ENCODE measurements at places on chromosomes 13 and 19. TPM values are rescaled to one million over a fixed set of nuclear protein-coding genes. Genes with fewer than 3 reads are reported as not detected.

DNA sequence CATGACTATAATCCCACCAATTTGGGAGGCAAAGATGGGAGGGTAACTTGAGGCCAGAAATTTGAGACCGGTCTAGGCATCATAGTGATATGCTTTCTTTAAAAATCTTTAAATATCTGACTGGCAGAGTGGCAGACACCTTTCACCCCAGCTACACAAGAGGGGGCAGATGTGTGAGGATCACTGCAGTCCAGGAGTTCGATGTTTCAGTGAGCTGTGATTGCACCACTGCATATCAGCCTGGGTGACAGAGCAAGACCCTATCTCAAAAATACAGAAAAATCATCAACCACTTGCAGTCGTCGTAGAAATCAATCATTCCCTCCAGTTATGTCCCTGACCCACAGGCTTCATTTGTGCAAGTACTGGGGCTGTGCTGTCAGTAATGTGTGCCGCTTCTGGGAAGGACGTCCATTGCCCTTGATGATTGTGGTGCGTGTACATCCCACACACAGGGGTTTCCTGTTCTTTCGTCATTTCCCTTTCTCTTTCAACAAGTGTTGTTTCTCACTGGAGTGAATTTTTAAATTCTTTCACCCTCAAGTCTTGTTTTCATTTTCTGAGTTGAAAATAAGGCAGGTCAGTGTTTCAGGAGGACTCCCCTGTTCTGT is 1.4 kb downstream of the LGALS14 start:
- no peak for DNase-seq
- H3K4me3 ChIP-seq = no peak overlapping the region
- H3K27ac ChIP-seq = no peak overlapping the region
- H3K36me3 ChIP-seq = no peaks in the 10 kb centered on the region
- peaks cover 15% of the 10 kb centered on the region for H3K4me1 ChIP-seq
- H3K27me3 ChIP-seq = no peaks in the 10 kb centered on the region

- no peaks in the 10 kb centered on the region for H3K4me1 ChIP-seq
- H3K4me3 ChIP-seq = no peak overlapping the region
- no peak for DNase-seq
- no peak overlapping the region for H3K27ac ChIP-seq
Observed at GRCh38 chr13:101965096-101965495, 436.8 kb downstream of the FGF14 start.

- no peak for DNase-seq
- no peaks in the 10 kb centered on the region for H3K27me3 ChIP-seq
- peak overlapping the region; percentile 95 for H3K4me3 ChIP-seq
- no peak overlapping the region for H3K27ac ChIP-seq
- H3K36me3 ChIP-seq = no peaks in the 10 kb centered on the region
Observed at GRCh38 chr19:14082675-14082960, 3.0 kb downstream of the C19orf67 start.

Gene ZNF418
- 0.27 TPM for total RNA-seq

Gene GFY
- not detected for total RNA-seq

Gene RFPL4A
- total RNA-seq = not detected

Gene SPRYD7
- 6.8 TPM for total RNA-seq

GRCh38 chr13:80497439-80497838 is 156.5 kb upstream of the SPRY2 start:
- H3K4me1 ChIP-seq = no peaks in the 10 kb centered on the region
- no peak overlapping the region for H3K27ac ChIP-seq
- no peaks in the 10 kb centered on the region for H3K27me3 ChIP-seq
- no peak overlapping the region for H3K4me3 ChIP-seq

DNA sequence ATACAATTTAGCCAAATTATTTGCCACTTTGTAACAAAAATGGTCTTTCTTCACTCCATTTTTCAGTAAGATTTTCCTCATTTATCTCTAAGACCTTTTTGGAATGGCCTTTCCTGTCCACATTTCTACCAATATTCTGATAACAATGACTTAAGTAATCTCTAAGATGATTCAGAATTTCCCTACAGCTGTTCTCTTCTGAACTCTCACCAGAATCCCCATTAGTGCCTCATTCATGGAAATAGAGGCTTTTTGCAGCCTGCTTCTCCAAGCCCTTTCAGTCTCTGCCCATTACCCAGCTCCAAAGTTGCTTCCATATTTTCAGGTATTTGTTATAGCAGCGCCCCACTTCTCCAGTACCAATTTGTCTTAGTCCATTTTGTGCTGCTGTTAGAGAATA is 867.0 kb downstream of the GPC5 start:
- no peak overlapping the region for H3K27ac ChIP-seq
- H3K4me3 ChIP-seq = no peak overlapping the region
- no peaks in the 10 kb centered on the region for H3K36me3 ChIP-seq
- no peaks in the 10 kb centered on the region for H3K27me3 ChIP-seq
- no peaks in the 10 kb centered on the region for H3K4me1 ChIP-seq

Gene SNRPD2
- 485 TPM for total RNA-seq
